ENCODE measurements at places on chromosomes 3 and 15.

DNA sequence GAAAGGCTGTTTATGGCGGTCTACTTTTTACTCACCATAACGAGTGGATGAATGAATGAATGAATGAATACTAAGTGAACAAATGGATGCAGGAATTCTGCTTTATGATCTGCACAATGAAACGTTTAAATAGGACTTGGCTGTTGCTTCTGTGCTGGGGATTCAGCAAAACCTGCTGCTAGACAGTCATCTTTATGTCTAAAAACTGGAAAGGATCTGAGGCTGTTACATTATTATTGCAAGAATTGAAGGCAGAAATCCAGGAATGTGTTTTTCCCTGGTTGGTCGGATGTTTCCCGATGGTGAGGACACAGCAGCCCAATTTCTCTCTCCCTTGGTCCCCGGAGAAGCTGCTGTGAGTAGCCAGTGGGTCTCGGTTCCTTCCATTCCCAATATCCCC lies 94.2 kb downstream of the GABRG3 start:
- no peak for DNase-seq

DNA sequence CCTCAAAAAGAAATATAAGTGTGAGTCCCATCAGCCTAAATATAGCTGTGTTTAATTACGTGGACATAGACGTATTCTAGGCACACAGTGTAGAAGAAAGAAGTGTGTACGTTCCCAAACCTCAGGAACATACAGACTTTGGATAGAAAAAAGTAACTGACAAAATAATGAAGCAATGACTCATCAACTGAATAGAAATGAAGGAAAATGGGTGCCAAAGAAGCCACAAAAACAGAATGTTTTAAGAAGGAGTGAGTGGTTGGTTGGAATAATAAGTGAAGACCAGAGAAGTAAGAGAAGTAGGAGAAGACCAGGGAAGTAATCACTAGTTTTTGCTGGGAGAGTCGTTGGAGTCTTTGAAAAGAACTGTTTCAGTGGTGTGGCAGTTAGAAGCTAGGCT lies 518.1 kb downstream of the ROBO1 start:
- no peak for DNase-seq

- DNase-seq, result no peak
Observed at GRCh38 chr3:105584003-105584790, 217.5 kb downstream of the ALCAM start.

GRCh38 chr3:106552351-106553043 lies 683.7 kb upstream of the CBLB start:
- DNase-seq, result no peak

- DNase-seq, result no peak
Observed at GRCh38 chr15:57861815-57862586, 155.5 kb downstream of the POLR2M start.

GRCh38 chr15:32099956-32100684 lies 69.8 kb downstream of the CHRNA7 start:
- DNase-seq, result peak; percentile 9

- DNase-seq, result no peak
Observed at GRCh38 chr3:114071786-114072185, 15.2 kb downstream of the QTRT2 start.

DNA sequence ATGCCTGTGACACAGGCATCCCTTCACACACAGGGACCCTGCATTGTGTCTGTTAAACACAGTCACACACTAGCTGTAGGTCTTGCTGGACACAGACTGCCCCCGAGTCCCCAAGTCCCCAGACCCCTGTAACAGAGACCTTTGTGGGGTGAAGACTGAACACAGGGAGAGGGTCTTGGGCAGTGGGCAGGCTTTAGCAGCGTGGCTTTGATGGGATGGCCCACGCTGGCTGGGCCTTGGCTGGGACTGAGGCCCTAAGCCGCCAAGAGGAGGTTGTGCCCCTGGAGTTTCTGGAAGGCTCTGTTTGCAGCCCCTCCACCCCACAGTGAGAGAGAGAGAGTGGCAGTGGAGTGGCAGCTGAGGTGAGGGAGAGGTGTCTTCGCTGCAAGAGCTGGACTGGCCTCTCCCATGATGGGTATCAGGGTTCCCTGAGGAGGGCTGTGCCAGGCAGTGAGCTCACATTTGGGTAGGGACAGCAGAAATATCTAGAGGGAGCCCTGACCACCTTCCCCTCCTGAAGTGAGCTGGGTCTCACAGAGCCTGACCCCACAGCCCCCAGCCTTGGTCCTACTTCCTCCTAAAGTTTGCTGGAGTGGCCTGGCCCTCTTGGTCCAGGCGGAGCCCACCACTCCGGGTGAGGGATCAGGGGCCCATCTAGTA lies 635 bp upstream of the VILL start:
- no peak for DNase-seq

DNA sequence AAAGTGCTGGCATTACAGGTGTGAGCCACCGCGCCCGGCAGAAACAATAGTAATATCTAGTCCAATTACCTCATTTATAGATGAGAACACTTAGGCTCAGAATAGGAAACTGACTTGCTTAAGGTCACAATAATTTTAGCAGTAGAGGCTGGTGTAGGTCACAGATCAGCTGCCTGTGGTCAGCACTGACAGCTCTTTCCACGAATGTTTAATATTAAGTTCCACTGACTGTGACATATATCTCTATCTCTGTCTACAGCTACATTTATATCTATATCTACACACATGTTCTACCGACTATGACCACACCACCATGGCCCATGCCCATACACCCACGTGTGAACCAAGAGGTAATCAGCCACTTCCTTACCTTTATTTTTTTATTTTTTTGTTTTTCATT lies 40.2 kb upstream of the DLG1 start:
- DNase-seq, result no peak

DNA sequence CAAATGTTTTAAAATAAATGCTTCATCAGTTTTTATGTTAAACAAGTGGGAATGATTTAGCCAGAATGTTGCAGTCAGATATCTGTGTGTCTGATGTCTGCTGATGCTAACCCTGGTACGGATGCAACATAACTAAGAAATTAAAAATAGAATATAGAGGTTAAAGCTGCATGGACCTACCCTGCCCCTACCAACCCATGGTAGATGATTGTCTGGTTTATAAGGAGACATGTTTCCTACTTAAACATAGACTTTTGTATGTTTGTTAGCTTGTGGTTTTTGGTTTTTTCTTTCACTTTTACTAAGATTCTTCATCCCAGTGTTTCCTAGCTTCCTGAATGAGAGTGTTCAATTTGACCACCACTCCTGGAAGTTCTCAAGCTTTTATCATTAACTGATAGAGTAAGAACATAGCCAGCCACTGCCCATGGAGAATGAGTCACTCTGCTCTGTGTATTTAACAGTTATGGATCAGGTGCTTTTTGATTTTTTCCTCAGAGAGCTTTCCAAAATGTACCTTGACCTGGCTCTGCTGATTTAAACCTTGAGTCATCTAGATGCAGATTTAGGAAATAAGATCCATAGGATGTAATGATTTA lies 70.7 kb upstream of the VEPH1 start:
- no peak for DNase-seq

GRCh38 chr15:85125056-85125661 lies 143.5 kb downstream of the PDE8A start:
- no peak for DNase-seq

DNA sequence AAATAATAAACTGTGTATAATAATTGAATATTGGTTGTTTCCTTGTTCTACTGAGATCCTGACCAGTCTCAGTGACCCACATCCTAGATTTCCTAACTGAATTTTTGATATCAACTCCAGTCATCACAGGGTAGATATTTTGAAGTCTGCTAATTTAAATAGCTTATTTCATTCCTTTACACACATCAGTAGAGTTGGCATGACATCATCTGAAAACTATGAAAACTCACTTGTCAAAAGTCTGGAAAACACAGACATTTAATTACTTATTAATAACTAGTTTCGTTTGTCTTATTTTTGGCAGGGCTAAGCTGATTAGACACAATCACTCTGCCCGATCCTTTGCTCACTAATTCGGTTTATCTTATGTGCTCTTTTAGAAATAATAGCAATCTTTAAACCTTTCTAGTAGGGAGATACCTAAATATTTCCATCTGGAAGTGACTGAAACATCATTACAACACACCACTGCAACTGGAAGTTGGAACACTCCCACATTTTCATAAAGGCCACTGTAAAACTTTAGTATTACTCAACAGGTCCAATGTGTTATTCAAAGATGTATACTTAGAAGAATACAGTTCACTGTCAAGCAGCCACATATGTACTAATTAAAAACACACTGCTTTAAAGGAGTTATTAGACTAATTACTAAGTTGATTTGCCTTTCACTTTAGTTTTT lies 198.4 kb upstream of the ZNF717 start:
- DNase-seq, result no peak

GRCh38 chr3:193225302-193226125 lies 15.5 kb upstream of the PLAAT1 start:
- DNase-seq, result no peak

GRCh38 chr15:55721554-55722185 lies 21.3 kb downstream of the PRTG start:
- DNase-seq, result no peak

Data from activated CD4-positive, alpha-beta T cell treated with anti-CD3 and anti-CD28 coated beads, Interleukin-2, amount 50 U/mL, for 16 hours (primary cell).